Daoy (cell line): ENCODE measurements at places on chromosomes 11 and 22. TPM values are rescaled to one million over a fixed set of nuclear protein-coding genes. Genes with fewer than 3 reads are reported as not detected.

GRCh38 chr11:117984476-117984875, 1.7 kb upstream of the IL10RA start:
- DNase-seq, result peak; percentile 34

DNA sequence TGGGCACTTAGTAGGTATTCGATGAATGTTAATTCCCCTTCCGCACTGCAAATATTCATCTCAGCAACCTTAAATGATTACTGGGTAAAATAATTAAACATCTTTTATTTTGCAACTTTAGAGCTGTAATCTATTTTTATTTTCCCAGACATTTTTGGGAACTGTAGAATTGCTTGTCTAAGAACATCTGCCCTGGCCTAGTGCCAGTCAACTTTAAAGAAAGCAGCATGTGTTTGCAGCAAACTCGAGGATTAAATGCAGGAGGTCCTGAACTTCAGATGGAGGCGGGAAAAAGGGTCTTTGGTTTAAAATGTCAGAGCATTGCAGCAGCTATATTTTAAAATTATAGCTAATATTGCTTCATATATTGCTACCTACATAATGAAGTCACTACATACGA, 190.0 kb downstream of the PGR start:
- DNase-seq, result no peak

DNA sequence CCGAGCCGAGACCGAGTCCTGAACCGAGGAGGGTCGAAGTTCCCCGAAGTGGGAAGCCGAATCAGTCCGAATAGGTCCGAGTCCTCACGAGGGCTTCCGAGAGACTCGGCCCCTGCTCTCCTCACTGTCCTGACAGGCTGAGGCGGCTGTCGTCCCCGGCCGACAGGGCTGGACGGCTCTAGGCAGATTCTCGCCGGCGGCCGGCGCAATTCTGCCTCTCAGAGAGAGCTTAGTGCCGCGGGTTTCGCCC, 191 bp upstream of the DEAF1 start:
- no peak for DNase-seq

Gene HTR3A
- not detected in 2 replicates for total RNA-seq

Gene SLC25A18
- total RNA-seq, result 1.3 and 1.5 TPM in 2 replicates
